Fibroblast of the aortic adventitia (primary cell): ENCODE measurements at places on chromosomes 5 and 9.

GRCh38 chr9:68462105-68462775 is 78.4 kb downstream of the TMEM252 start:
- peak; percentile 2 for DNase-seq

DNA sequence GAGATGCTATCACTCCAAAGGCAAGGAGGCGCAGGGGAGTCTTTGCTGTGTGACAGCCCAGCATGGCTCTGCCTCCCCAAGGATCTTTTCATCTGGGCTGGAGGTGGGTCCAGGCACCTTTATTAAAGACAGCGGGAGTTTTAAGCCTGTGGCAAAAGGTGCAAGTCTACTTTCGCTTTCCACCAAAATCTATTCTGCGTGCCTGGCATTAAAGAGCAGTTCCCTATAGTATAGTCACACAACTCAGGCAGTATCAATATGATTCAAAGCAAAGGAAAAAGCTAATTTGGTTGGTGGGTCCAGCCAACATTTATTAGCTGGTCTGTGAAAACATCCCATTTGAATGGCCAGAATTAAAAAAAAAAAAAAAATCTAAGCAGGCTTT is 398.7 kb downstream of the EBF1 start:
- DNase-seq: no peak

- peak; percentile 87 for DNase-seq
These were observed 1164.6 kb upstream of the CDH18 start for GRCh38 chr5:21152611-21153010.

DNA sequence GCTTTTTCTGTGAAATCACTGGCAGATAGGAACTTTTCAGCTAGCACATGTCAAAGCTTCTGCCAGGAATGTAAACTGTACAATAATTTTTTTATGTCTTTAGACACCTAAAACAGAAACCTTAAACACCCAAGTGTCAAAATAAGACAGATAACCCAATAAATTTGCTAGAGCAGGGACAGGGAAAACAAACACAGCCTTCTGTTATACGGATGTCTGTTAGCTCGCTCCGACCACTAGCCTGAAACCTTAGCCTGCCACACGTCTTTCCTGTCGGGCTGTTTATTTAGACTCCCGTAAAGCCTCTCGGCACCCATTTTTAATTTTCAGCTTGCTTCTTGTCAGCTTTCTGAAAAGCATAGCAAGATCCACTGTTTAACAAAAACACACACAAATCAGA is 355.4 kb upstream of the SLC24A2 start:
- no peak for DNase-seq

DNA sequence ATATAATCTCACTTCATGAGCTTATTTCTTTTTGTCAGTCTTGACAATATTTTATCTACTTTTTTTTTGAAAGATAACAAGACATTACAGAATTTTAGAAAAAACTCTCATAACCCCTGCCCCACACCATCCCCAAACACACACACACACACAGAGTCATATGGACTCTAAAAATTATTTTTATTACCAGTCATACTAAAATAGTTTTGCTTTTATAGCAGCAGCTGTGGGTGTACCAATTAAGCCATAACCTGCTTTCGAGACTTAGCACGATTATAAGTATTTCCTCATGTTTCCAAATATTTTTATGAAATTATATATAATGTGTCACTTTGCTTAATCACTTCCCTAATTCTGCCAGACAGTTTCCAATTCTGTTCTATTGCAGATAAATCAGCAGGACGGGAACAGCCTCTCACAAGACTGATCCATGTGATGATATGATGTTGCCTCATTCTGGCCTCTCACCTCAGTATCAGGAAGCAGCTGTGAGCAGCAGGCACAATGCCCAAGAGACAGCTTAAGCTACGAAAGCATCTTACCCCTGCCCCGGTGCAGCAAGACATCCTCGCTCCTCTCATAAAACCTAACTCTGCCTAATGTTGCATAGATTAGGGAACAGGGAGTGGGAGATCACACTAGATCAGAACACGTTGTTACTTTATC is 7.0 kb downstream of the PDCL start:
- DNase-seq: peak; percentile 31

DNA sequence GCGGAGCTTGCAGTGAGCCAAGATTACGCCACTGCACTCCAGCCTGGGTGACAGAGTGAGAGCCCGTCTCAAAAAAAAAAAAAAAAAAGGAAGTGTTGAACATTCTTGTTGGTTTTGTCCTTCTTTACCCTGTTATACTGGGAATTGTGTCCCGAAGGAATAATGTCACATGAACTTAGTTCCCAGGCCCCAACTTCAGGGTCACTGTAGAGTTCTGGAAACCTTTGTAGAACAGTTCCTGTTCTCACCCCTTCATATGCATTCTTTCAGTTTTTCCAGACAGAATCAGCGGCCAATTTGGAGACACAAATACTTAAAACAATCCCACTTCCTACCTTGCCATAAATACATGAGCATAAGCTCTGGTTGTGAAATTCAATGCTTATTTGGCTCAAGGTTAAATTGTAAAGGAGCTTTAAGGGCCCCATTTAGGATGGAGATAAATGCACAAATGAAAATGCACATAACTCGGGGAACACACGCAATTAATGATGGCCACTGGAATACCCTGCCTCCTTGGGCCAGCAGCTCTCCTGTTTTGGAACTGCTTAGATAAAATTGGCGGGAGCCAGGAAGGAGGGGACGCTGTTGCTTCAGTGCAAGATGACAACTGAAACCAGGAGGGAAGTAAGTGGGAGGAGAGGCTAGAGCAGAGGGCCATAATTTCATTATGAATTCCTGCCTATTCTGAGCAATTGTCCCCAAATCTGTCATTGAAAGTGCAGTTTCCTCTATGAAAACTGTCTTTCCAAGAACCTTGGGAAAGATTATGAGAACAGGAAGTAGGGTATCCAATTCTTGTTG is 153.7 kb downstream of the FGF1 start:
- no peak for DNase-seq

DNA sequence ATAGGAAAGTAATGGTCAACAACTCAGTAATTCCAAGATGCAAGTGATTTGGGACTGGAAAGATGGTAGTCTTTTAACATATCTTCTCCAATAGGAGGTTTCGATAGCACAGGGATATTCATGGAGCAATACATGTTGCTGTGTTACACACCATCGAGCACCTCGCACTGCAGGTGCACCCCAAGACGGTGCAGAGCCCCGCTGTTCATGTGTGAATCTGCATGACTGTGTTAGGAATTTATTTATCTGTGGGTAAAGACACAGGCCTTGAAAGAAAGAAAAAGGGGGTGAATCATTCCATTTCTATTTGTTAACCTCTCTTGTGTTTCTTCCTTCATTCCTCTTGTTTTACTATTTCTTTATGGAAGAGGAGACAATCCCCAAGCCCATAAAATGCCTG is 217.1 kb downstream of the EBF1 start:
- DNase-seq: no peak

DNA sequence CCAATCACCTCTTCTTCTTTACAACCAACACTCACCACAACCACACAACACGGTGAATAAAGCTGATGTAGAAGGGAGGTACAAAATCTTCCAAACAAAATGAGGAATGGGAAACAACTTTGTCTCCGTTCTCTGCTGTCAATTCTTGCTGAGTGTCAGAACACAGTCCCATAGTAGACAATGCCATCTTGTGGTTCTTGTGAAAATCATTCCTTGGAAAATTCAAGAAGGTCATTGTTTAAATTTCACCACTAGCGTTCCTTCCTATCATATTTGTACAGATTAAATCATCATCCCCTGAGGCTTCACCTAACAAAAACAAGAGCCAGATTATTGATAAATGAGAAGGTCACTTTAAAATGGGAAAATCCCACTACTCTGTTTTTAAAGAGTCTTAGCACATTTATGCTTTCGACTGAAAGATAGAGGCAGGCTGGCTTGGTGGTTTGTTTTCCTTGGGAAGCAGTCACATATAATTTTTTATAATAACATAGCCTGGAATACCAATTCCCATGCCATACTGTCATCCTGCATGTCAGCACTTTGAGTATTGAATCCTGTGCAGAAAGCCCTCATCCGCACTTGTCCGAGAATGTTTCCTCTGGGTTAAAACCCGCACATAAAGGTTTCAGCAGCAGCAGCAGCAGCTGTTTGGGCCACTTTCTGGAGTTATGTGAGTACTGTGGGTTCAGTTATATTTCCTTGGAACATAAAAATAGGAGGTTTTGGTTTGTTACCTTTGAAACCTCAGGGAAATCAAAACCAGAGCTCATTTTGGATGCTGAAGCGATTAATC is 395.0 kb upstream of the SMARCA2 start:
- DNase-seq: no peak

DNA sequence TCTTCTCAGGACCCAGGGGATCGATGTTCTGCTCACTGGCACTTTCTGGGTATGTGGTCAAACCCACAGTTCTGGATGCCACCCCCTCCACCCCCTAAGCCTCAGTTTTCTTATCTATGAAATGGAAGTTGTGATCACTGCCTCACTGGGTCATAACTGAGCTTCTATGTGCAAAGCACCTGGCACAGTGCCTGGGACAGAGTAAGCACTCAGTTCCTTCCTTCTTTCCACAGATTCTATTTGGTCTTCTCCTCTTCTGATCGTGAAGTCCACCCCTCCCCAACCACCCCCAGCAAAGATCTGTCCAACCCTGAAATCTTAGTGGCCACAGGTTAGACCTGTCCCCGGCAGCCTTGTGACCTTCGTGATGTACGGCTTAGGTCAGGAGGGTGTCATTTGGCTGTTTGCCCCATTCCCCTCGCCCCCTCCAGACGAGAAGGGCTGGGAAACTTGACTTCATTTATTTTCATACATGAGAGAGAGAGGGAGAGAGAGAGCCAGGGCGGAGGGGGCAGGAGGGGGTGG is 181.4 kb downstream of the FGF18 start:
- no peak for DNase-seq

GRCh38 chr9:136056546-136057235 is 38.4 kb downstream of the NACC2 start:
- DNase-seq: no peak

GRCh38 chr5:112921026-112921832 is 798 bp downstream of the REEP5 start:
- peak; percentile 54 for DNase-seq
